AG09309 (cell line): ENCODE measurements at places on chromosomes 6 and 20.

- no peak for DNase-seq
Measured at GRCh38 chr20:54680872-54681619, 205.7 kb downstream of the DOK5 start.

DNA sequence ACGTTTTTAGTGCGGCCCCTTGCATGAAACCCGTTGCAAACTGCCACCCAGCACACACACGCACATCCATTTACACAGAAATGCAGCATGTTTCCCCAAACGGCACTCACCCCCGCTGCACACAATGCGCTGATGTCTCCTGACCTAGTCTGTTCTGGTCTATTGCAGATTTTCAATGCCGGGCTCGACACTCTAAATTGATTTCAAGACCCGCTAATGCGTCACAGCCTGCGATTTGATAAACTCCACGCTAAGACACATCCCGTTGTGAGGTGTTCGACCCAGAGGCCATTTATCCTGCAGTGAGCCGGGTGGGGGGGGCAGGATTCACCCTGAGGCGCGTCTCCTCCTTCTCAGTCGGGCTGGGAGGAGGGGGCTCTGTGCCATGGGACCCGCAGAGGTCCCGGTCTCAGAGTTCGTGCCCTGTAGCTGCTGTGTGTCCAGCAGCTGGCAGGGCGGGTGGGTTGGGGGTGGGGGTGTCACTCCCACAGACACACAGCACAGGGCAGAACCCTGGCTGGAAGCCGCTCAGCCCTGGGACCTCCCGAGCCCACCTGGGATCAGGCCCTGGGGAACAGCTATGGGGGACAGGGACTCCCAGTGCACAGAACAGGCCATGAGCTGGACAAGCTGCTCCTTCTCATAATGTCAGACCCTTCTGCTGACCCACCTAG is 367.9 kb downstream of the PREX1 start:
- no peak for DNase-seq

GRCh38 chr20:49825521-49826033 is 12.9 kb downstream of the SLC9A8 start:
- DNase-seq = no peak

DNA sequence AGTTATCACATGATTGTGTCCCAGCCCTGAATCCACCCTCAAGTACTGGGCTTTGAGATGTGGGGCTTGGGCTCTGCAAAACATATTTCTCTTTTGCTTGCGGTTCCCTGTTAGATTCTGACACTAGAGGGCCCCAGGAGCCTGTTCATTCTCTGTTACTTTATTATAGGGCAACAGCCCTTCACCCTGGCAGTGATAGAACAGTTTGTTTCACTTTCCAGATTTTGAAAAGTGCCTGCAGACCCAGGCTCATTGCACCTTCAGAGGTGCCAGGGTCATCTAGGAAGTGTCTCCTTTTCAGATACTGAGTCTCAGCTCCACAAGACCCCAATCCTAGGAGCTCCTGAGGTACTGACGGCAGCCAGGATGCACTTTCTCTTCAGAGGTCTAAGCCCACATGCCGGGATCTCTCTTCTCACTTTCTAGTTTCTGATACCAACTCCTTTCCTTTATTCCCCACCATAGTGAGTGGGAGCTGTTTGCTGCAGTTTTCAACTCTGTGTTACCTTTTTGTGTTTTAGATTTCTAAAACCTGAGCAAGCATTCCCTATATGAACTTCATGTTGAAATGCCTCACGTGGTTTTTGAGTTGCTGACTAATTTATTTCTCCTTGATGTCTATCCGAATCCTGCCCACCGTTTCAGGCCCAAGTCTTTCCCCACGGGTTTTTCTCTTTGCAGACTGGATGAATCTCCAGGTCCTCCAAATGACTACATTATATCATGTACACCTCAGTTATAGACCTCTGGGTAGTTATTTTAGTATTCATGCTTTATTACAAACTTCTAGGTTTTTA is 10.9 kb downstream of the ABT1 start:
- peak; percentile 25 for DNase-seq

DNA sequence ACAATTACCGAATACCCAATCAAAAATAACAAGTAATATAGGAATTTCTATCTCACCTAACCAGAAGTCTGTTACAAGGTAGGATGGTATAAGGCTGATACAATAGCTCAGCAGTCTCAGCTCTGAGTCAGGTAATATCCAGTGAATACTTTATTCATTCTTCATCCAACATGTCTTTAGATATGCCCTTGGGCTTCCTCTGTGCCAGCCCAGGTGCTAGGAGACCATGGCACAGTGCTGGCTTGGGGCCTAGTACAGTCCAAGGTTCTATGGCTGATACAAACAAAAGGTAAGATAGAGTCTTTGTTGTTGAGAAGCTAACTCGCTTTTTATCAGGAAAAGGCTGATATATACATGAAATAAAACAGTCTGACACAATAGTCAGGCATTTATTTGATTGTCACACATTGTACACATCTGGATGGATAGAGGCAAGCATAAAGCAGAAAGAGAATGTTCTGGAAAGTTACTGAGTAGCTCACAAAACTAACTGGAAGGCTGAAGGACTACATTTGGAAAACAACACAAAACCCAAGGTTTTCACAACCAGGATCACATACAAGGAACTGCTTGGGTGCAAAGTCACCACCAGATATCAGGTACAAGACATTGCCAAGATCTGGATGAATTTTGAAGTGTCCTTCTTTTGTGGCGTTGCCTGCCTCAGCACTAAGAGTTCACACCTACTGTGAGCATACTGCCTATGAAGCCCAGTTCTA is 110.4 kb upstream of the SCAF8 start:
- no peak for DNase-seq
